NCI-H1092 treated with DMSO at 0.1 percent for 48 hours (cell line): ENCODE measurements at places on chromosomes 12 and 14.

DNA sequence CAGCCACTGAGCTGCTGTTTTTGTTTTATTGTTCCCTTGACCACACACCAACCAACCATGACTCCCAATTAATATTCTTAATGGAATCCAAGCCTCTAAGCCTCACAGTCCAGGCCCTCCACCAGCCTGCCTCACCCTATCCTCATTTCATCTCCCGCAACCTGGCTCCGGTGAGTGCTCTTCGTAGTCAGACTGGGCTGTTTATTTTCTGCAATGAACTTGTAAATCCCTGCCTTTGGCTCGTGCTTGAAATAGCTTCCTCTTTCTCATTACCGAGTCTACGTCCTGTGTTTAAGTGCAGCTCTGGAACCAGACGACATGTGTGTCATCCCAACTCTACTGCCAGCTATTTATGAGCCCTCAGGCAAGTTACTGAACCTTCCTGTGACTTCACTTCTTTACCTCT is 12.4 kb upstream of the ETFBKMT start:
- no peak for DNase-seq

GRCh38 chr14:50232276-50232642 is 881 bp upstream of the SOS2 start:
- DNase-seq, result no peak

- DNase-seq, result no peak
Observed at GRCh38 chr12:32600681-32601080, 78.4 kb upstream of the DNM1L start.

DNA sequence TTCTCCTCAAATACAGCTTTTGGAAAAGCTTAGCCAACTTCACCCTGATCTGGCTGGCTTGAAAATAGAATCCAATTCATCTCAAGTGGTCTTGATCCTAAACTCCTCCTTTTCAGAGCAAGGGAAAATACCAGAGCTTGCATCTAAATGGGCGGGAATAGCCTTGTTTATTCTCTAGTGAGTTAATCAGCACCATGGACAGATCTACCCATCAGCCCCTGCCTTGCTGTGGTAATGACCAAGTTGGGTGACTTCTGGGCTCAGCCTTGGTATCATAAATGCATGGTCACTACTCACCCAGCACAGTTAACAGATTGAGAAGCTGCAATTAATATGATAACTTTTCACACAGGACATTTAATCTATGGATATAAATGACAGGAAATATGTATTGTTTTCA is 196.6 kb downstream of the GLT1D1 start:
- DNase-seq, result no peak

GRCh38 chr14:73903028-73903427 is 16.4 kb downstream of the ZNF410 start:
- no peak for DNase-seq

DNA sequence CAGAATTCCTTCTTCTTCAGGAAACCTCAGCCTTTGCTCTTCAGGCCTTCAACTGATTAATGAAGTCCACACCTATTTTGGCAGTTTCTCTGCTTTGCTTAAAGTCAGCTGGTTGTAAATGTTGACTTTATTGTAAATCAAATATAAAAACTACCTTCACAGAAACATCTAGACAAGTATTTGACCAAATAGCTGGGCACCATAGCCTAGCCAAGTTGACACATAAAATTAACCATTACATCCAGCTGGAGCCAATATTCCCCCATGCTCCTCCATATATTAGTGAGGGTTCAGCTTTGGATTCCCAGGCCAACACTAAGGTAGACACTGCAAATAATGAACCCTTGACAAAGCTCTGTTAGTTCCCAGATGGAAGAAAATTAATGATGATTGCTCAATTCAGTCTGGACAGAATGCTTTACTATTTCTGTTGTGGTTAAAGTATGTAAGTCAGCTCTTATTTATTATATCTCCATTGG is 125.5 kb downstream of the ZFP36L1 start:
- DNase-seq, result no peak

DNA sequence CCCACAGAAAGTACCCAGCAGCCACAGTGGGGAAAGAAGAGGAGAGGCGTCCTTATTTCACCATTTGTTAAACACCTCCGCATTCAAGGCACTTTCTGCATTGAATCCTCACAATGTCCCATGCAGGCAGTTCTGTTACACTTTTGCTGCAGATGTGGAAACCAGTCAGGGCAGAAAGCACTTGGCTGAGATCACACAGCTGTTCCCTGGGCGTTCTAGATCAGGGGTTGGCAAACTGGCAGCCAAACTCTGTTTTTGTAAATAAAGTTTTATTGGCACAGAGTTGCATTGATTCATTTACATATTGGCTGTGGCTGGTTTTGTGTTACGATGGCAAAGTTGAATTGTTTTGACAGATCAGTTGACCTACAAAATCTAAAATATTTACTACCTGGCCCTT is 20.1 kb downstream of the FOXN4 start:
- DNase-seq, result no peak

DNA sequence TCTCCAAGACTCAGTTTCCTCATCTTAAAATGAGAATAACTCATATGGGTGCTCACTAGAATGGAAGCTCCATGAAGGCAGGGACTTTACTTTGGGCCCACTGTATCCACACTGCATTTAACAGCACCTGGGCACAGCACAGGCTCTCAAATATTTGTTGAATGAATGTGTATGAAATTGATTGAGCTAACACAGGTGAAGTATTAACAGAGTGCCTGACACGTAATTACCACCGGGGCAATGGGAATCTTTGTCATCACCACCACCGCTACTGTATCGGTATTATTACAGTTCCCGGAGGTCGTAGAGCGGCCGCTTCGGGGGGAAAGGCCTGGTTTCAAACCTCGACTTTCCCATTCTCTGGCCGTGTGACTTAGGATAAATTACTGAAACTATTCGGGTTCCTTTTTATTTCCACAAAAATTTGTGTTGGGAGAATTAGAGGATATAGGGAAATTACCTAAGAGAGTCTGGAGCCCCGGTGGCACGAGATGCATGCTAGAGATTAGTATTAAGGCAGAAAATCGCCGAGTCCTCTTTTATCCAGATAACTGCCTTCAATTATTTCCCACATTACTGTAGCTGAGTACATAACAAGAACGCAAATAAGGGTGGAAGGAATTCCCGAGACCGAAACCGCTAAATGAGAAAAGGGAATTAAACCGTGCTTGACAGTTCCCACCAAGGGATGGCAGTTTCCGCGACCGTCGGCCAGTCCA is 1.0 kb upstream of the RIC8B start:
- DNase-seq, result no peak
